ENCODE measurements at places on chromosomes 6 and 20. TPM values are rescaled to one million over a fixed set of nuclear protein-coding genes. Genes with fewer than 3 reads are reported as not detected.

GSTA1 gene
- 25.8 TPM for total RNA-seq

PPP1R16B gene
- not detected for total RNA-seq

IGF2R gene
- 144 TPM for total RNA-seq

TRAPPC3L gene
- not detected for total RNA-seq

AGPAT4 gene
- 44.2 TPM for total RNA-seq

DLL1 gene
- total RNA-seq = 75.3 TPM

SIRPB1 gene
- total RNA-seq = 0.96 TPM

TSPO2 gene
- not detected for total RNA-seq

TFAP2D gene
- total RNA-seq = not detected

HLA-DRB1 gene
- 7.7 TPM for total RNA-seq

TBXT gene
- not detected for total RNA-seq
